ENCODE measurements at places on chromosomes 11 and 22.

DNA sequence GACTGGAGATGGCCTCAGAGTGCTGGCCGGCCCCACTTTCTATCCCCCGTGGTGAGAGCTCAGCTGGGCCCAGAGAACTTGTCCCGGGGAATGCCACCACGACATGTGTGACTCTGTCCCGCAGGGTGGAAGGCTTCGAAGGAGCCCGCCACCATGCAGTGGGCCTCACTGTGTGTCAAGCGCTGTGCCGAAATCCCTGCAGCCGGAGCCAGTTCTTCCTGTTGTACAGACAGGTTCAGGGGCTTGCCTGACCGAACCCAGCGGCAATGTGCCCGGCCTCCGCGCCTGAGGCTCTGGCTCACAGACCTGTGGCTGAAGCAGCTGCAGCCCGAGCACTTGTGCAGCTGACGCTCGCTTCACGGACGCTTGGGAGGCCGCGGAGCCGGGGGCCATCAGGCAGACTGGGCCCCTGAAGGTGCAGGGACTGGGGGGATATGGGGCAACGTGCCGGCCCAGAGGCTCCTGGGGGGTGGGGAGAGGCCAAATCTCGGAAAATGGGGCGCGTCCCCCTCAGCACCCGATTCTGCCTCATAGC is 650 bp downstream of the PPM1F start:
- peak; percentile 62 for DNase-seq

GRCh38 chr22:35830305-35830704 is 112.6 kb downstream of the APOL5 start:
- no peak for DNase-seq

DNA sequence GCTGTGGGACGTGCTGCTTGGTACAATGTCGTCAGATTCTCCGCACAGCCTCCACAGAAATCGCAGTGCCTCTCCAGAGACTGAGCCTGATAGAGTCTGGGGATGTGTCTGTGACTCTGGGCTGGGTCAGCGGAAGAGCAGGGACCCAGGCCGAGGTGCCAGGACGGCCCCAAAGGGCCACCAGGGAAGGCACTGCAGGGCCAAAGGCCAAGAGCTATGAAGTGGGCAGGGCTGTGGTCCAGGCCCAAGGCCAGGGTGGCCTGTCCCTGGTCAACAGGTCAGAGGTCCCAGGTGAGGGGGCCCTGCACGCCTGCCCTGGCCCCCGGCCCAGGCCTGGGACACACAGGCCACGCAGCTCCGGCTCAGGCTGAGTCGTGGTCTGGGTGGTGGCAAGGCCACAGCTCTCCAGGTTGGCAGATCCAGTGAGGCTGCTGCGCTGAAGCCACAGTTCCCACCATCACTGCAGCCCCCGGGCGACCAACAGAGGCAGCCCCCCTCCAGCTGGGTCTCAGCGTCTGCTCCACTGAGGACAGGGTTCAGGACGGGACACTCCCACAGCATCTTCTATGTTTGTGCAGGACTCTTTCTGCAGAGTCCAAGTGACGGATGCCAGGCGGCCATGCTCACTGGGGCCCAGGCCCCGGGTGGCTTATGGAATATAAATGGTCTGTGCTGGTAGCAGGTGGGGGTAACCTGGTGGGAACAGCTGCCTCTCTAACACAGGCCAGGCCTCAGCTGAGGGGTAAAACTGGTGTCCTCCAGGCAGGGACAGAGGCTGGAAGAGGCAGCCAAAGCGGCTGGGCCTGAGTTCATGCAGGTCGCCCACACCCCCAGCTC is 4.8 kb upstream of the PIM3 start:
- peak; percentile 28 for DNase-seq

- DNase-seq, result no peak
These were observed 44.6 kb downstream of the FAM168A start for GRCh38 chr11:73553266-73553665.

GRCh38 chr11:112228706-112229105 is 2.5 kb downstream of the PTS start:
- DNase-seq, result no peak

GRCh38 chr11:13364388-13364787 is 86.8 kb downstream of the BMAL1 start:
- no peak for DNase-seq
